ENCODE measurements at places on chromosomes 16 and 17.

GRCh38 chr17:69179227-69179952 lies 37.7 kb upstream of the ABCA6 start:
- no peak for DNase-seq

GRCh38 chr17:22600644-22601298 lies 908.4 kb downstream of the KCNJ18 start:
- DNase-seq: no peak

DNA sequence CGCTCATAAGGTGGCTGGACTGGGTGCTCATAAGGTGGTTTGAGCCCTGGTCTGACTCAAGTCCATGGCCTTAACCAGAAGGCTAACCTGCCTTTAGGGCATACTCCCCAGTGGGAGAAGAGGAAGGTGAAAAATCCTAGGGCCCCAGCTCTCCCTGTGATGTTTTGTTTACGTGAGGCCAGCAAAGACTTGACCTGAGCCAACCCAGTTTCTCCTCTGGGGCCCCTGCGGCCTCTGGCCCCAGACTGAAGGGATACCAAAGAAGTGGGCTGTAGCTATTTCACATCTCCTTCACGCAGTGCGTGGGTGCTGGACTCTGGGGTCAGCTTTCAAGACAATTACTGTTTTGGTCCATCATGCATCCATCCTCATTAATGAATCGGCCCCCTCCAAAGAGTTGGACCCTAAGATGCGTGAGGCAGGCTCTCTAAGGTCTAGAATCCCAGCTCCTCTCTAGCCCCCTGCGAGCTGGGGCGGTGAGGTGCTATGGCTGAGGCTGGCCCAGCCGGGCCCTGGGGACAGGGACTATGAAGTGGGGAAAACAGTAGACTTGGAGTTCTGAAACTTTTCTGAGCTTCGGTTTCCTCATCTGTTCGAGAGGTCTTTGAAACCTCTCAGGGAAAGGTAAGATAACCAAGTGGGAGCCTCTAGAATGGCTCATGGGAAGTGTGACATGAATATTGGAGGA lies 1.5 kb downstream of the SH2B1 start:
- DNase-seq: no peak

GRCh38 chr17:75088465-75089417 lies 987 bp downstream of the SLC16A5 start:
- DNase-seq: no peak

GRCh38 chr17:49288388-49288787 lies 57.8 kb upstream of the PHOSPHO1 start:
- DNase-seq: no peak

GRCh38 chr16:22373662-22374310 lies 633 bp downstream of the CDR2 start:
- no peak for DNase-seq

DNA sequence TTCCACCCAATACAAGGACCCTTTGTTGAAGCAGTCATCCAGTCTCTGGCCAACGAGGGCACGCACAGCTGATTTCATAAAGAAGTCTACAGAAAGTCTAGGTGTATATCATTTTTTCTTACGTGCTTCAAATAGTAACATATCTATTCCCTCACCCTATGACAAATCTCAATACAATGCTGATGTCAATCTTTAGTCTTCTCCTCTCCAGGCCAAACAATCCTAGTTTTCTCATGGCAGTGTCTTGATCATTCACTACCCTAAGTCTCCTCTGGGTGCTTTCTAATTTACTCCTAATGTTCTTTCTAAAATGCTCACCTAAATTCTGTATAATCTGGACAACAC lies 92.6 kb downstream of the CACNG1 start:
- no peak for DNase-seq

Measured in stimulated activated CD8-positive, alpha-beta memory T cell treated with anti-CD3 and anti-CD28 coated beads, Interleukin-2, amount 100 ng/mL, for 1 hour (primary cell).